ENCODE measurements at places on chromosomes 2 and 18.

DNA sequence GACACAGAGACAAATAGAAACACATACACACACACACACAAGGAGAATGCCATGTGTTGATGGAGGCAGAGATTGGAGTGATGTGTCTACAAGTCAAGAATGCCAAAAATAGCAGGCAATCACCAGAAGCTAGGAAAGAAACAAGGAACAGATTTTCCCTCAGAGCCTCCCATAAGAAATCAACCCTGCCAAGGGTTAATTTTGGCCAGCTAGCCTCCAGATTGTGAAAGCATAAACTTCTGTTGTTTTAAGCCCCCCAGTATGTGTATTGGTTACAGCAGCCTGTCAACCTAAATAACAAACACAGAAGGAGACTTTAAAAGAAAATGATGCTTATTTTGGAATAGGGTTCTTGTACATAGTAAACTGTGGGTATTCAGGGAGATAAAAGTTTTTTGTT, 5.6 kb upstream of the STK39 start:
- DNase-seq = no peak

GRCh38 chr2:29202819-29203495, 87.7 kb downstream of the CLIP4 start:
- no peak for DNase-seq

- DNase-seq = no peak
Measured at GRCh38 chr2:71833855-71834560, 313.7 kb downstream of the CYP26B1 start.

GRCh38 chr2:213451542-213452239, 167.4 kb downstream of the SPAG16 start:
- peak; percentile 15 for DNase-seq

GRCh38 chr2:53467467-53468180, 300.0 kb upstream of the CHAC2 start:
- DNase-seq = peak; percentile 36

GRCh38 chr2:182636699-182637098, 79.4 kb upstream of the DNAJC10 start:
- no peak for DNase-seq

GRCh38 chr2:56195563-56195962, 11.8 kb downstream of the CCDC85A start:
- DNase-seq = no peak

GRCh38 chr2:41854227-41854626, 193.6 kb upstream of the PKDCC start:
- DNase-seq = no peak

DNA sequence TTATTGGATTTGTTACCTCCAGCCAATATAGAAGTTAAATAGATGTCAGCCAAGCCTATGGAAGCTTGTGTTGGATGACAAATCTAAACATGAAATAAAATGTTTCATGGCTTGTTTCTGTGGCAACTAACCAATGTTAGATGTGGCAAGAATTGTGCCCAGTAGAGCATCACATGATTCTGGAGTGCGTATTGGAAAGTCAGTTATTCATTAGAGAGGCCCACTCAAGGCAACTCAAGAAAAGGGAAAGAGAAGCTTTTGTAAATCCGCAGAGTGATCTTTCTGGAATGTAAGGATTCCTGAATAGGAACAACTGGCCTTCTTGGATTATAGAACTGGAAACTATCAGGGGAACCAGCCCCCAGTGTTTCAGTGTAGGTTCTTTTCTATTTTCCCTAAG, 162.9 kb downstream of the TMEM247 start:
- DNase-seq = no peak

All from retina (tissue), 1 donor.